Stimulated activated naive CD4-positive, alpha-beta T cell treated with Interleukin-2 at 50 U/mL for 16 hours (primary cell): ENCODE measurements at places on chromosomes 11 and 22.

DNA sequence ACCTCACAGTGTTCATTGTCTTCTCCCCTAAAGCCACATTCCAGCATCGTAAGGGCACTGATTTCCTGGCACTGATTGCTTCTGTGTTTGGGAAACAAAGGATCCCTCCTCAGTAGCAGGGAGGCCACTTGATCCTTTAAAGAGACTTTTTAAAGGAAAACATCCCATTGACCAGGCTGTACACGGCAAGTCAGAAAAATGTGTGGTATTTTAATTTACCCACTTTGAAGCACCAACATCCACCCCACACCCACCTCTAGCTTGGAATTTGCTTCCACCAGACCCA lies 364.9 kb downstream of the SHANK2 start:
- no peak for DNase-seq

GRCh38 chr22:36454916-36455570 lies 26.4 kb downstream of the TXN2 start:
- peak; percentile 93 for DNase-seq

DNA sequence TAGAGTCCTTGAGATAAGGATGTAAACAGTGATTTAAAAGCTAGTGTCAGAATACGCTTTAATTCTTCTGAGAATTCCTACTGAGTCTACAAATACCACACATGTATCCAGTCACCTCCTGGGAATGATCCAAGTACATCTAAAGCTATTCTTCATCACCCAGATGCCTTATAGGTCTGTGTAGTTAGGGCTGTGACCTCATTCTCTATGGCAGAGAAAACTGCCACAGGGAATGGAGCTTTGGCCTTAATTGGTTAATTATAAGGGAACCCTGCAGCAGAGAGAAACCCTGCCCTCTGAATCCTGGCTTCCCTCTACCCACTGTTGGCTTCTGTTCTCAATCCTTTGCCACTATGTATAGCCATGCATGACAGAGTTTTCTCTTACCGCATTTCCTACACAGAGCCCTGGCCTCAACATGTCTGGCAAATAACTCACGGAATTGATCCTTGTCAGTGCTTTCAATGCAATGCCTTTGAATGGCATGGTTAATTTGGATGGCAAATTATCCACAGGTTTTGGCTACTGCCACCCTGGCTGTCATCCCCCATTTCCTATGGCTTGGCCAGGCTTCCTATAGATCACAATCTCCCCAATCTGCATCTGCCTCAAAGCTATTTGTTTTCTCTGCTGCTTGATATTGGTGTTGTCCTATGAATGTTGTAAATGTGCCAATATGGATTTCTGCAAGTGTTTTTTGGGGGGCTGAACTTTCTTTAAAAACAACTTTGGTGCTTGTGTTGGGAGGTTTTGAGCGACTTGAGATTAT lies 2.9 kb downstream of the DIXDC1 start:
- DNase-seq = no peak

- DNase-seq = no peak
These were observed 71.3 kb downstream of the PPP2R1B start for GRCh38 chr11:111694851-111695250.

GRCh38 chr11:35626501-35626900 lies 8.2 kb downstream of the FJX1 start:
- DNase-seq = no peak

GRCh38 chr11:79157738-79158137 lies 283.1 kb downstream of the TENM4 start:
- no peak for DNase-seq

GRCh38 chr11:3154001-3154599 lies 11.0 kb downstream of the OSBPL5 start:
- DNase-seq = no peak

DNA sequence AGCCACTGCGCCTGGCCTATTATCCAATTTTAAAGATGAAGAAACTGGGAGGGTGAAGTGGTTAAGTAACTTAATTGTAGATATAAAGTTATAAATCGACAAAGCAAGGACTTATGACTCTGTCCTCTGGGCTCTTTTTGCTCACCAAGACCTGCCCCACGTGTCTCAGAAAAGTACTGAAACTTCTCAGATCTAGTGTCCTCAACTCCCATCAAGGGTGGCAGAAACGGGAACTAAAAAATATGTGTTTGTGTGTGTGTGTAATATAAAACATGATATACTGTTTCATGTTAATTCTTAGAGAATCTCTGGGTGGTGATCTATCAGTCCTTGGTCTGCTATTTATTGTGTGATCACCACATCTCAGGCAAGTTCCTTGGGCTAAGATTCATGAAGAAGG lies 104.9 kb downstream of the GAB2 start:
- no peak for DNase-seq

GRCh38 chr22:50030297-50031188 lies 18.0 kb upstream of the IL17REL start:
- peak; percentile 79 for DNase-seq

GRCh38 chr11:132099692-132100091 lies 729.3 kb downstream of the NTM start:
- no peak for DNase-seq
